ENCODE measurements at places on chromosomes 3 and 15.

DNA sequence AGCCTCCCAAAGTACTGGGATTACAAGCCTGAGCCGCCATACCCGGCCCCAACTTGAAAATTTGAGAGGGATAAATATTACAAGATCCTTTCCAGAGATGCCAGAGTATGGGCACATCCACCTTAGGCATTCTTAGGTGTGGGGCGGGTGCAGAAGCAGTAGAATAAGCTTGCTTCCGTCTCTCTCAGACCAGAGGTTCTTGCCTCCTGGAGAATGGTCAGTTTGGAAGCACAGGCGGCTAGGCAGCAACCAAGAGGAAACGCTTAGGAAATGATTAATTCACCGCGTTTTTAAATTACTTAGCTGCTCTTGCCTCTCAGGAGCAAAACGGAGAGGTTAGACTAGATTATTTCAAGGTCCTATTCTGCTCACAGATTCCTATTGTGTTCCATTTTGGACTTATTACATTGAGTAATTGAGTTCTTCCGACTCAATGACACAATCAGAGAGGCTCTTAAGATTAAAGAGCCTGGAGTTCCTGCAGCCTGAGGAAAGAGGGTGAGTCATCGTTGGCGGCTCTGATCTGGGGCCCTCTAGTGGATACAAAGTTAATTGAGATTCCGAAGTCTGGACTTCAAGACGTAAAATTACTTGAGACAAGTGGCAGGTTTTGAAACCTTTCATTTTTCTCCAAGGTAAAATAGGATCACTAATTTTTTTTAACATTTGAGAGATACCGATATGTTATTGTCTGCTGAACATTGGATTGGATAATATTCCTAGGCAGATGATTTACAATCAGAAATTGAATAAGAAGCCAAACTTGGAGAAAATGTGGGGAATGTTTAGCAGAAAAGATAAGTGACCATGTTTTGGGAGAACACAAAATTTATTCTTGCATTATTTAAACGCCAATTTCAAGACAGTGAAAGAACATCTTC lies 5.8 kb upstream of the TOPAZ1 start:
- DNase-seq, result peak; percentile 22

GRCh38 chr3:150271591-150271960 lies 136.5 kb upstream of the TSC22D2 start:
- DNase-seq, result no peak

- no peak for DNase-seq
Measured at GRCh38 chr3:98534734-98535133, 3.0 kb downstream of the GPR15 start.

- DNase-seq, result no peak
Measured at GRCh38 chr15:90106522-90107117, 4.4 kb upstream of the IDH2 start.

DNA sequence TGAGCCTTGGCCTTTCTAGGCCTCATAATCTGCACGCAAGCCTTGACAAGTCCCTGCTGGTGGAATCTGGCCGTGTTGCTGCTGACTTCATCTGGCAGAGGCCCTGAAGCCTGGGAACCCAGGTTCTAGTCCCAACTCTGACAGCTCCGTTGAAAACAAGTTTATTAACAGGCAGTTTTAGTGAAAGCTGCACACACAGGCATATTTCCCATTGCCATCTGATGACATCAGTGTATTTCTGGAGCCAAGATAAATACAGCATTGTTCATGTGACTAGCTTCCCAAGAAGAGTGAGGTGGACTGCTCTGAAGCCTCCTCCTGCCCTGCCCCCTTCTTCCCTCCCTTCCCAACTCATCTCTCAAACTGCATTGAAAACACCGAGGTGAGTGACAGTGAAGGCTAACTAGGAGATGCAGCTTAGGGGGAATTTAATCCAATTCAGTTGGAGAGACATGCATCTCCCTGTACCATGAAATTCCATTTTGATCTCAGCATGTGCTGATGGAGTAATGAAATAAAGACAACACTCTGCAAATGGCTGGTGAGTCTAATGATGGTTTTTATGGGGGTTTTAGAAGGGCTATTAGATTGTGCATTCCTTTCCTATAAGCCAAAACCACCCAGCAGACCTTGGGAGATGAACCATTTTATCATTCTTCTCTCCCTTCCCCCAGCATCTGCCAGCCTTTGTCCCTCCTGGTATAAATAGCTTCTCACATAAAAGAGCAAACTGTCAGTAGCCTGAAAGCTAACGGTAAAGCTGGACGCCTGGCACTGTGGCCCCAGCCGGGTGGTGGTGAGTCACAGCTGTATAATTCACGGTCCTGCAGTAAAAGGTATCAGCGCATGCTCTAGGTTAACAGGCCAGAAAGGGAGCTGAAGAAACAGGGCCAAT lies 38.0 kb downstream of the PRICKLE2 start:
- DNase-seq, result peak; percentile 5

- no peak for DNase-seq
Measured at GRCh38 chr3:62500556-62501288, 127.4 kb upstream of the FEZF2 start.

DNA sequence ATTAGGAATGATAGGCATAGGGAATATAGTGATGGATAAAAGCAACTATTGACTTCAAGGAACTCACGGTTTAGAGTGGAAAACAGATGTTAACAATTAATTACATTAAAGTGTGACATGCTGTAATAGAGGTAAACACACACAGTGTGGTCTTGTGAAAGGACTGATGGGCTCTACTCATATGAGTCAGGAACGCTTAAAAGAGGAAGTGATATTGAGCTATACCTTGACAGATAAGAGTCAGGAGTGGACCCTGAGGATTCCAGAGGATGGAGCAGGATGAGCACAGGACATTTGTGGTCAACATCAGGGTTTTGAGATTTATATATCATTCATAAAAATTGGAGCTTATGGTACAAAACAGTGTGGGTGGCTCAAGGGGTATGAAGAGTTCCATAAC lies 11.0 kb downstream of the EXOG start:
- DNase-seq, result no peak

- DNase-seq, result no peak
Measured at GRCh38 chr3:414063-414462, 217.5 kb downstream of the CHL1 start.

DNA sequence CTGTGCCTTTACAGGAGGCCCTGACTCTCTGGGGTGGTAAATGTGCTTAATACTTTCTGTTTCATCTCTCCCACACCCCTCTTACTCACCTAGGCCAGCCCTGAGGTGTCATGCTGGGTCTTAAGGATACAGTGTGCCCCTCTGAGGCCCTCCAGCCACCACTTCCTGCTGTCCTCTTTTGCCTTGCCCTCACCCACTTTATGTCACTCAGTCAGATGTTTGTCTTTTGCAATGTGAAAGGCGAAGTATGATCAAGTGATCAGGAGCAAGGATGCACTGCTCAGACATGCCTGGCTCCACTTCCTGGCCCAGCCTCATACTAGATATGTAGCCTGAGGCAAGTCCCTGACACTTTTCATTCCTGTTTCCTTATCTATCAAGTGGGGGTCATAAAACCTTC lies 339.0 kb upstream of the NR2E3 start:
- DNase-seq, result no peak

GRCh38 chr15:83866692-83867091 lies 212.8 kb downstream of the ADAMTSL3 start:
- no peak for DNase-seq

DNA sequence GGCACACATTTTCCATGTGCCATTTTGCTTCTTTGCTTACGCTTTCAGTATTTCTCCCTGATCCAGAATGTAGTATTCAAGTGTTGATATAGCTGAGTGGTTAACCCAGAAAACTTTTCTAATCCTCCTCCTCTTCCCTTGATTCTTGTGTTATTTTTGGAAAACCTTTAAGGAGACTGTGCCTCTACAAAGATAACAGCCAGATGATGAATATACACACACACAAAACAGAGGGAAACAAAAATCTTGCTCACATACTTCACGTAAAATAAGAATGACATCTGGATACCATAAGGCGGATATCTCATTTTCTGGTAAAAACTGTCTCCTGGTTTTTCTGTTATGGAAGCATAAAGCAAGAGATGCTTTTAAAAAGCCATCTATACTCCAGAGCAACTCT lies 295.8 kb upstream of the THBS1 start:
- DNase-seq, result no peak

GRCh38 chr3:134048278-134048996 lies 18.7 kb upstream of the SLCO2A1 start:
- no peak for DNase-seq

DNA sequence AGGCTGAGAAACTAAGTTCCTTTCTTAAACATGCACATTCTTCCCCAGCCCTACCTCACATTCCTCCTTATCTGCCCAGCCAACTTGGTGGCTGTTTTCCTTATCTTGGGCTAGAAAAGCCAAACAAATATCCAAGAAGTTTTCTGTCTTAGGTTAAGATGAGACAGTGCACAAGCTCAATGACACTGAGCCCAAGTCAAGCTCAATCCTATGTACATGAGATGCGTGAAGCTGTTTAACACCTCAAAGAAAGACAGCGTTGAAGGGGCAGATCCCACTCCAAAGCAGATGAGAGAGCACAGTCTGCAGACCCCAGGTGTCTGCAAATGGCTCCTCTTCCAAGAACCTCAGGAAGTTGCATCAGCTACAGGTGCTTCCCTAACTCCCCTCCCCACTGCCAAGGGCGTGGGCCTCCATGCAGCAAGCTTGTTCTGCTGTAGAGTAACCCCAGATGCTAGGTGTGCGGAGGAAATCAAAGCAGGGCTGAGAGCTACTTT lies 16.6 kb downstream of the LRRC2 start:
- DNase-seq, result no peak

DNA sequence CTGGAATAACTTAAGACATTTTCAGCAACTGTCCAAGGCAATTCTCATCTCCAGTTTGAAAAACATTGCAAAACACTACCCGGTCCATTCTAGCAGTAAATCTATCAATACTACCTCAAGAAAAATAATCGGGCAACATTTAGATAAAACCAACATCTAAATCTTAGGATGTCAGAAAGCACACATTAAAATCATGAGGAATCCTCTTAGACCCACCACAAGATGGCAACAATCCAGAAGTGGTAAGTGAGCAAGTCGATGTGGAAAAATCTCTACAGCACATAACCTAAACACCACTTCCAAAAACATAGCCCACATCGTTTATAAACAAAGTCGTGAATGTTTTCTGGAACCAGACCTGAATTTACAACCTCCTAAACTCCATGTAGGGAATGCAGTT lies 5.7 kb downstream of the PLCH1 start:
- no peak for DNase-seq

DNA sequence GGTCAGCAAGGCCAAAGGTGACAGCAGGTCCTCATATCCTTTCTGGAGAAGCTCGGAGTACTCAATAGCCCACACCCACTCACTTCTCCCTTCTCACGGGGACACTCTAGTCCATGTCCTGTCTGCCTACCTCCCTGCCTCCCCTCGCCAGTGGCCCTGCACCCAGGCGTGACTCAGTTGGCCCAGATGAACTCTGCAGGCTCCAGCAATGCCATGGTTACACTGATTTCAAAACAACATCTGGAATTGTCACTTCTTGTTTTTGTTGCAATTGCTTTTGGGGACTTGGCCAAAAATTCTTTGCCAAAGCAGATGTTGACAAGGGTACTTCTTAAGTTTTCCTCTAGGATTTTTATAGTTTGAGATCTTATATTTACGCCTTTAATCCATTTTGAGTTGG lies 13.0 kb downstream of the IL16 start:
- DNase-seq, result no peak

DNA sequence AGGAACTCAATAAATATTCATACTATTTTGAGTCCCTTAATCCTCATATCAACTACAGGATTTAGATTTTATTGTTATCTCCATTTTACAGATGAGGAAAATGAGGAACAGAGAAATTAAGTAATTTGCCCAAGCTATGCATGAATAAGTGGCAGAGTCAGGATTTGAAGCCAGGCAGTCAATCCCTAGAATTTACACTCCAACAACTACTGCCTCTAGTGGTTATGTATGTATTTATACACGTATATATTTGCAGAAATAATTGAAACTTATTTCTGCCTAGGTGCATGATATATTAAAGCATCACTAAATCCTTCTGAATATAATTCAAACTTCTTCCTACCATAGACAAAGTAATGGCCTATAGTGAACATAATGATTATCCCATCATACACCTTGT lies 137.4 kb downstream of the SERPINI1 start:
- DNase-seq, result no peak

DNA sequence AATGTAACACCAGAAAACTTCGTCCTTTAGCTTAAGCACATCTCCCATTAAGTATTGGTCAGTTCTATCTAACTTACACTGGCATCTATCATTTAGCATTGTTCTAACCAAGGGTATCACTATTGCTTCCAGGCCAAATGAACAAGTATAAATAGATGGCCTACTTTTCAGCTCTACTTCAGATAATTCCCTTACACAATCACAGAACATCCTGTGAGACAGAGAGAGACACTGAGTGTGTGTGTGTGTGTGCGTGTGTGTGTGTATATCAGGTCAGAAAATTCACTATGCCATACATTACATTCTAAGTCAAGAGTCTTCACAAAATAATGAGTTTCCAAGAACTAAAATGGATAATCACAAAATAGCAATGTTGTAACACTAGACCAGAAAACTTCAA lies 39.1 kb downstream of the SCAPER start:
- no peak for DNase-seq

DNA sequence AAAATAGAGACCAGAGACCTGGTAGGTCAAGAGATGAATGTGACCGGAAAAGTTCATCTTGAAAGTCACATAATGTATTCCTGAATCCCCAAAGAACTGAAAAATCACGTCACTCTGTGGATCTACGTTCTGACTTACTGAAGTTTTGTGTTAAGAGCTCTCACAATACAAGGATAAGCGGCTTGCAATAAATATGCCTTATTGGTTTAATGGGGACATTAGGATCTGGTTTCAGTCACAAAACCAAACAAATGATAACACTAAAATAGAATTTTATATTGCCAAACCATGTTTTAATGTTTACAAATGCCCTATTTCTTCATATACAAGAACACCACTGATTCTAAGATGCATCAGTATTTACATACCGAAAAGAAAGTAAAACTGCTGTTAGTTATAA lies 164.2 kb downstream of the FMN1 start:
- DNase-seq, result no peak

DNA sequence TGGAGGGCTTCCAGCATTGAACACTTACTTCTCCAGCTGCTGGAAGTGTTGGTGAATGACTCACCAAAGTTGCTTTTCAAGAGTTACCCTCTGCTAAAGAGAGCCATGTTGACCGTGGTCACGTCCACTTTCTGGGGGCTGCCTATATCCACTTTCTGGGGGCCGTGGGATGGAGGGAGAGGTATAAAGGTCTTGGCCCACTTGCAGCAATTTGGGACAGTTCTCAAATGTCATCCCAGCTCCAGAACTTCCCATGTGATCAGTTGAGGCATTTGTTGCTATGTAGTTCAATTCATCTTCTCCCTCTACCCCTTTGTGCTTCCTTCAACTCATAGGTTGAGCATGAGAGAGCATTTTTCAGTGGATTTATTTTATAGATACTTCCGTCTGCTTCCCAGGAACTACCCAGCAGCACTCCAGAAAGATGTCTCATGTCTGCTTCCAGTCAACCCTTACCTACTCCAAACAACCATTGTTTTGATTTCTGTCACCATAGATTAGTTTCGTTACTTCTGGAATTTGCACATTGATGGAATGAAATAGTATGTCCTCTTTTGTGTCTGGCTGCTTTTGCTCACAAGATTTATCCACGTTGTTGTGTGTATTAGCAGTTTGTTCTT lies 130.6 kb downstream of the TCF12 start:
- no peak for DNase-seq
